ENCODE measurements at places on chromosomes 16 and 17.

GRCh38 chr17:73492821-73493814 lies 151.1 kb downstream of the SDK2 start:
- no peak for DNase-seq

- DNase-seq, result peak; percentile 93
These were observed 3.7 kb downstream of the SOCS3 start for GRCh38 chr17:78356101-78356713.

- no peak for DNase-seq
These were observed 42.6 kb upstream of the LGALS9 start for GRCh38 chr17:27588354-27588753.

GRCh38 chr16:80056324-80056723 lies 455.8 kb upstream of the MAF start:
- DNase-seq, result no peak

- DNase-seq, result no peak
These were observed 105.2 kb downstream of the RBFOX1 start for GRCh38 chr16:7437843-7438242.

GRCh38 chr17:48804936-48805411 lies 12.1 kb downstream of the TTLL6 start:
- DNase-seq, result peak; percentile 47

DNA sequence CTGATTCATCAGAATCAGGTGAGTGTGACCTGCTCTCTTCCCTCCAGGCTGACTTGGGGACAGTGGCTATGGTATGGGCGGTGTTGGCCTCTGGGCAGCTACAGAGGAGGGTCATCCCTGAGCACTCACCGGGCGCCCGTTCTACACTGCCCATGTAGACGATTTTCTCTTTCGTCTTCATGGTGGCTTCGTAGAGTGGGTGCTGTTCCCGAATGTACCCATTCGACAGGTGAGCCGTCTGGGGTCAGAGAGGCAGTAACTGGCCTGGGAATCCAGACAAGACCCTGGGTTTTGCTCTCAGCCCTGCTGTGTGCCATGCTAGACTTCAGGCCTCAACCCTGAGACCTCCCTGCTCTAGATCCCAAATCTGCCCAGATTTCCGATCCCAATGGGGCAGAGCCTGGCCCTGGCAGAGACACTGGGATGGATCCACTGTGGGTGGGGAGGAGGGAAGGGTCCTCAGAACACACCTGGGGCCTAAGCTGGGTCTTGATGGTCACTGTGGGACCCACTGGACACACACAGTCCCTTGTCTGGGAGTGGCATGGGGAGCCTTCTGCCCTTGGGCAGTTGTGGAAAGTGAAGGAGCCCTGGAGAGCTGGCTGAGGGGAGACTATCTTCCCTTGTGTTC lies 13.2 kb downstream of the USP6 start:
- no peak for DNase-seq

DNA sequence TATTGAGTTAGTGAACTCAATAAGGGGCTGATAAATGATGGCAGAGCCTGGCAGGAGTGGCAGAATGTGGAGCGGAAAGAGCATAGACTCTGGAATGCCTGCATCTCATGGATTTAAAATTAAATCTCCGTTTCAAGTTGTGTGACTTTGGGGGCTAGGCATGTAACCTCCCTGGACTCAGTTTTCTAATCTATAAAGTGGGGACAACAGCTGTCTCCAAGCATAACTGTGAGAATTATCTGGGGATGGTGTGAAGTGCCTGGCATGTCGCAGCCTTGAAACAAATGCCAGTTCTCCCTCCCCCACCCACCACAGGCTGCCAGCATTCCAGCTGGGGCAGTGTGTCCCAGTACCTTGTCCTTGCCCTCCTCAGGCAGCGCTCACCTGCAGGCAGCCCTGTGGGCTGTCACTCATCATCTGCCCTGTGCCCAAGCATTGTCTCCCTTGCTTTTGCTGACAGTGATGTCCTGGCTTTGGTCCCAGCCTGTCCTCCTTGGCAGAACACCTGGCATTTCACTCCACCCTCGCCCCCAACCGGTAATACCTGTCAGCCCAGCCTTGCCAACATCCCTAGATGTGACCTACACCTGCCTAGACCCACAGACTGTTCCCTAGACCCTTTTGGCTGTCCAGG lies 129.6 kb downstream of the MRM1 start:
- DNase-seq, result no peak

DNA sequence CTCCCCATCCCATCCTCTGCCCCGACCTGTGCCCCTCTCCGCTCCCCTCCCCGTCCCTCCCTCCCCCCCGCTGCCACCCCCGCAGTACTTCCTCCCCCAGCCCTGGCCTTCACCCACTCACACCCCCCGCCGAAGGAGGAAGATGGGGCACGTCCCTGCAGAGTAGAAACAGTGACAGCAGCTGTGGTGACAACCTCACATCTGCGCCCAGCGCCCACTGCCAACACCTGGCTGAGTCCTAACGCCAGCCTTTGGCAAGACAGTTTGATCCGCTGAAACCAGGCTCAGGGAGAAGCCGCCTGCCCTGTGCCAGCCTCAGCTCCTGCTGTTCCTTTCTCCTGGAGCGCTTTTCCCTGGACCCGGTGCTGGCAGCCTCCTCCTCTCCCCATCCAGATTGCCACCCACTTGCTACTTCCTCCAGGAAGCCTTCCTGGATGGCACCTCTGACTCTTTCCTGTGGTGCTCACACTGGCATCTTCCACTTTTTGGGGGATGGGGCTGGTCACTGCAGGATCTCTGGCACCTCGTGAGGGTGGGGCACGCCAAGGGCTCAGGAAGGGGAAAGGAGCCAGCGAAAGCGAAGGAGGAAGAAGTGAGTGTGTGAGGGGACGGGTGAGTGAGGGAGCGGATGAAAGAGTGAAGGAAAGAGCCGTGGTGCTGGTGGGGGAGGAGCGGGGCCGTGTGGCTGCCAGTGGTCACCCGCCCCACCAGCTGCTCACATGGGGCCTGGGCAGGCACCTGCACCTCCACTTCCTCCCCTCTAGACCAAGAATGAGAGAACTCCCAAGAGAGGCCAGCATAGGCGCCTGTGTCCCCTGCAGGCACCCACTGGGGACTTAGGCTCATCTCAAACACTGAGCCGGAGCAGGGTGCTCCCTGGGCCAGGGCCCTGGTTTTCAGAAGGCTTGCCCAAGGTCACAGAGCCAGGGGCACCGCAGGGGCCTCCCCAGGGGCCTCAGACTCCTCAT lies 27.0 kb downstream of the ZFPM1 start:
- peak; percentile 11 for DNase-seq

GRCh38 chr17:73703192-73703591 lies 58.9 kb upstream of the SDK2 start:
- no peak for DNase-seq

DNA sequence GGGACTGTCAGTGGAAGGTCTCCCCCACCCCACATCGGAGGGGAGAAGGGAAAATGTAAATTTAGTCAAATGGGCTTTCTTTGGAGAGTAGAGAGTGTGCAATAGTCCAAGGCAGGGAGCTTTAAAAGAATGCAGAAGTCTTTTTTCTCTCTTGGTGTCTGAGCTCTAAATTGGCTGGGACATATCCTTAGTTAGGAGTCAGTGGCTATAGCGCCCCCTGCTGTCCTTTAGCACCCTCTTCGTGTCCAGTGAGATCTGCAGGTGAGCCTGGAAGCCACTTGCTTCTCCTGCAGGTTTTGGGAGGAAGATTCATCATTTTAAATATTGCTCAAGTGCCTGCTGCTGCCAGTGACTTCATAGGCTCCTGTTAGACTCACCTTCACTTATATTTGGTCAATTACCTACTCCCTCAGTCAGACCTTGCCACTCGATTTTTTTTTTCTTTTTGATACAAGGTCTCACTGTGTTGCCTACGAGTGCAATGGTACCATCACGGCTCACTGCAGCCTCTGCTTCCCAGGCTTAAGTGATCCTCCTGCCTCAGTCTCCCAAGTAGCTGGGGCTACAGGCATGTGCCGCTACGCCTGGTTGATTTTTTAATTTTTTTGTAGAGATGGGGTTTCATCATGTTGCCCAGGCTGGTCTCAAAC lies 174.8 kb downstream of the PRKCB start:
- peak; percentile 77 for DNase-seq

DNA sequence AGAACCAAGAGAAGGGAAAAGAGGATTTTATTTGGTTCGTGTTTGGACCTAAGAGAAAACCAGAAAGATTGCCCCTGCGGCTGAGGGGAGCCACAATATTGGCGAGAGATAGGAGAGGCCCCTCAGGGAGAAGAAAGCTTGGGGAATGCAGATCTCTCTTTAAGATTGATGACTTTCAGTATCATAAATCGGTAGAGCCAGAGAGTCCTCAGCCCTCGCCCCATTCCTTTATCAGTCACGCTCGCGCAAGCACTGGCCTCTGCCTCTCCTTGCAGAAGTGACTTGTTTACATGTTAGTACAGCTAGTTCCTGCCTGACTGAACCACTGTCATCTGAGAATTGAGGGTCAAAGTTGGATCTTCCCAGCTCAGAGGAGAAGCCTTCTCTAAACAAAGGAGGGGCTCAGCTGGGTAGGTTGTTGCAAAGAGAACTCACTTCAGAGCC lies 21.5 kb upstream of the KRT19 start:
- DNase-seq, result no peak

GRCh38 chr16:64312980-64313379 lies 808.9 kb downstream of the CDH11 start:
- no peak for DNase-seq

DNA sequence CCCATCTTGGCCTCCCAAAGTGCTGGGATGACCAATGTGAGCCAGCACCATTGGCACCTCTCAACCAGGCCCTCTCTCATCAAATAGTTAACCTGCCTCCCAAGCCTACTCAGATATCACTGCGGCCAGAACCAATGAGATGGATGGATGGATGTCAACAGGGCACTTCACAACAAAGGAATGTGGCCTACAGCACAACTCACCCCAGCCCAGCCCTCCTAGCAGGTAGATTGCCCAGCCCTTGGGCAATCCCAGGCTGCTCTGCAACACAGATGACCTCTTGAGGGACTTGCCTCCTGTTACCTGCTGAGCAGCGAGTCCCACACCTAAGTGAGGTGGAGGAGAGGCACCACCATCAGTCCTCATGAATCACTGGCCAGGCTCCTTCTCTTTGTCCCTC lies 22.6 kb upstream of the KIFC3 start:
- DNase-seq, result no peak

DNA sequence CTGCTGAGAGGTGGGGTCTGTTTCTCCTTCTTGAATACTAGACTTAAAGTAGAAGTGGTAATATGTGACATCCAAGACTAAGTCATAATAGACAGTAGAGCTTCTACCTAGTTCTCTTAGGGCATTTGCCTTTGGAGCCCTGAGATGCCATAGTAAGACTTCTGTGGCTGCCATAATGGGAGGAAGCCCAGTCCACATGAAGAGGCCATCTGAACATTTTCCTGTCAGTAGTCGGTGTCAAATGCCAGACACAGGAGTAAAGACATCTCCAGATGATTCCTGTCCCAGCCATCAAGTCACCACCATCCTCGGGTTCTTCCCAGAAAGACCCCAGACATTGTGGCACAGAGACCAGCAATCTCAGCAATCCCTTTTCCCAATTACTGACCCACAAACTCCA lies 58.1 kb upstream of the IRX6 start:
- DNase-seq, result no peak

DNA sequence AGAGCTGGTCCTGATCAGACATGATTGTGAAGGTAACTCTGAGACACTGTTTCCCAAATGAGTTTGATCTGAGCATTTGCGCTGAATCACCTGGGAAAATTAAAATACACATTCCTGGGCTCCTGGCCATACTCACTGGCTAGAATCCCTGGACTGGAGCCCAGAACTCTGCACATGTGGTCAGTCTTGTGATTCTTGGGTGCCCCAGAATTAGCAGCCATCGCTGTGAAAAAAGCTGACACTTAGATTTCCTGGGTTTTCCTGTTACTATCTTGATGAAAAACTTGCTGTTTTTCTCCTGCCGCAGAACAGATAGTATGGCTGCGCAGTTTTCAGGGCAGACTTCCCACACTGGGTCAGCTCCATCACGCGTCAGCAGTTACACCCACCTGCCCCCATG lies 24.6 kb downstream of the NECAB2 start:
- no peak for DNase-seq

- no peak for DNase-seq
These were observed 22.0 kb upstream of the ABCA9 start for GRCh38 chr17:69082696-69083095.

GRCh38 chr17:81322271-81323082 lies 27.4 kb upstream of the SLC38A10 start:
- peak; percentile 23 for DNase-seq

DNA sequence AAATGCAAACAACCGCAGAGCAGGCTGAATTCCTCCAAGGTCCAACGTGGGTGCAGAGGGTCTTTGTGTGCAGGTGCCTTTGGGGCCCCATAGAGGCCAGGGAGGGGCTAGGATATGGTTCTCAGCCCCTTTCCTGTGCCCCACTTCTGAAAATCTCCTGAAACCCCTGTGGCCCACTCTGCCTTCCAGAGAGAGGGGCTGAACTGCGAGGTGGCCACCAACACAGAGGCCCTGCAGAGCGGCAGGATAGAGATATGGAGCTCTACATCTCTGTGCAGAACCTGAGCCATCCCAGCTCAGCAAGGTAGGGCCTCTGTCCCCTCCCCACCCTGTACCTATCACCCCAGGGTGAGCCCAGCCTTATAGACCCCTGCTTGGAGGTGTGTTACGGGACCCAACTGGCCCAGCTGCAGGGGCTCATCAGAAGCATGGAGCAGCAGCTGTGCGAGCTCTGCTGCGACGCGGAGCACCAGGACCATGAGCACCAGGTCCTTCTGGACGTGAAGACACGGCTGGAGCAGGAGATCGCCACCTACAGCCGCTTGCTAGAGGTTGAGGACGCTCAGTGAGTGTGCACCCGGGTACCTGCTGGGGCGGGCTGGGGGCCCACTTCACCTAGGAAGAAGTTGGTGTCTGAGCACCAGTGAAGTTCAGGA lies 5.5 kb downstream of the USP6 start:
- no peak for DNase-seq

DNA sequence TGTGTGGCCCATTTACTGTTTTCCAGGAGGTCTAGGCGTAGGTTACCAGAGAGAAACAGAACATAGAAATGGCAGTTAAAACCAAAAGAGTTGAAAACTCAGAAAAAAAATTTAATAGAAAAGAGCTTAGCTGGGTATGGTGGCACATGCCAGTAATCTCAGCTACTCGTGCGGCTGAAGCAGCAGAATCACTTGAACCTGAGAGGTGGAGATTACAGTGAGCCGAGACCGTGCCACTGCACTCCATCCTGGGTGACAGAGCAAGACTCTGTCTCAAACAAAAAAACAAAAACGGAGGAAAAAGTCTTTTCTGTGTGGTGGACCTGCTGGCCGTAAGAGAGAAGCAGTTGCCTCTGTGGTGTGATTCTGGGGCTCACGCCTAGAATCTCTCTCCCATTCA lies 35.8 kb downstream of the MRTFB start:
- no peak for DNase-seq

DNA sequence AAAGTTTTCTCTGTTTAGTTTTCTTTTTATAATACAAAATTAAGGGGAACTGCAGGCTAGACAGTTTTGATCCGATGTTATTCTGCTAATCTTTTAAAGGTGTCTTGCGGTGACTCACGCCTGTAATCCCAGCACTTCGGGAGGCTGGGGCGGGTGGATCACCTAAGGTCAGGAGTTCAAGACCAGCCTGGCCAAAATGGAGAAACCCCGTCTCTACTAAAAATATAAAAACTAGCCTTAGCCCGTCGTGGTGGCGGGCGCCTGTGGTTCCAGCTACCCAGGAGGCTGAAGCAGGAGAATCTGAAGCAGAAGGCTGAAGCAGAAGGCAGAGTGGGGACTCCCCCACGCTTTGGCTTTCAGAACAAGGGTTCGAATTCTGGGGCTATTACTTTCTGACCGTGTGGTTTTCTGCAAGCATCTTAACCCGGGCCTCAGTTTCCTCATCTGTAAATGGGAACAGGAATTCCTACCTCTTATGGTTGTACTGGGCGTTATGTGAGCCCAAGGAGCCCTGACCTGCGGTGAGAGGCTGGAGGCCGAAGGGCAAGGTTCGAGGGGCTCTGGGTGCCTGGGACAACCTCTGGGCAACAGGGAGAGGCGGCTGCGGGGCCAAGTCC lies 1.2 kb upstream of the KATNB1 start:
- DNase-seq, result no peak
